Neural crest cell (in vitro differentiated cells): ENCODE measurements at places on chromosomes 7 and 10. TPM values are rescaled to one million over a fixed set of nuclear protein-coding genes. Genes with fewer than 3 reads are reported as not detected.
A peak's percentile ranks its signal among the peaks of the same experiment; 100 is the strongest.

INTS1 gene
- total RNA-seq = 123 and 134 TPM in 2 replicates

- no peak for DNase-seq
Observed at GRCh38 chr7:155377838-155378579, 79.9 kb upstream of the EN2 start.

GRCh38 chr7:91657483-91658071 lies 222.9 kb downstream of the MTERF1 start:
- DNase-seq = no peak

DNA sequence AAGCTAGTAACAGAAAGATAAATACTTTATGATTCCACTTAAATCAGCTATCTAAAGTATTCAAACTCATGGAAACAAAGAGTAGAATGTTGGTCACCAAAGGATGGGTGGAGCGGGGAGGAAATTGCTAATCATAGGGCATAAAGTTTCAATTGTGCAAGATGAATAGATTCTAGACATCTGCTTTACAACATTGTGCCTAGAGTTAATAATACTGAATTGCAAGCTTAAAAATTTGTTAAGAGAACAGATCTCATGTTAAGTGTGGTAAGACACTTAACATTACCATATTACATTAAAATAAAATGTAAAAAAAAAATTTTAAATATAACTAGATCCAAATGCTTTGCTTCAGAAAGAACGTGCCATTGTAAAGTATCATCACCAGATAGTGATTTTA lies 411.1 kb upstream of the MBL2 start:
- DNase-seq = no peak

GRCh38 chr7:102866535-102867215 lies 46.1 kb upstream of the LRRC17 start:
- no peak for DNase-seq

- DNase-seq = no peak
Observed at GRCh38 chr10:43845121-43845520, 196.4 kb upstream of the ZNF32 start.

ELFN1 gene
- total RNA-seq = 8.5 and 9.4 TPM in 2 replicates

DNA sequence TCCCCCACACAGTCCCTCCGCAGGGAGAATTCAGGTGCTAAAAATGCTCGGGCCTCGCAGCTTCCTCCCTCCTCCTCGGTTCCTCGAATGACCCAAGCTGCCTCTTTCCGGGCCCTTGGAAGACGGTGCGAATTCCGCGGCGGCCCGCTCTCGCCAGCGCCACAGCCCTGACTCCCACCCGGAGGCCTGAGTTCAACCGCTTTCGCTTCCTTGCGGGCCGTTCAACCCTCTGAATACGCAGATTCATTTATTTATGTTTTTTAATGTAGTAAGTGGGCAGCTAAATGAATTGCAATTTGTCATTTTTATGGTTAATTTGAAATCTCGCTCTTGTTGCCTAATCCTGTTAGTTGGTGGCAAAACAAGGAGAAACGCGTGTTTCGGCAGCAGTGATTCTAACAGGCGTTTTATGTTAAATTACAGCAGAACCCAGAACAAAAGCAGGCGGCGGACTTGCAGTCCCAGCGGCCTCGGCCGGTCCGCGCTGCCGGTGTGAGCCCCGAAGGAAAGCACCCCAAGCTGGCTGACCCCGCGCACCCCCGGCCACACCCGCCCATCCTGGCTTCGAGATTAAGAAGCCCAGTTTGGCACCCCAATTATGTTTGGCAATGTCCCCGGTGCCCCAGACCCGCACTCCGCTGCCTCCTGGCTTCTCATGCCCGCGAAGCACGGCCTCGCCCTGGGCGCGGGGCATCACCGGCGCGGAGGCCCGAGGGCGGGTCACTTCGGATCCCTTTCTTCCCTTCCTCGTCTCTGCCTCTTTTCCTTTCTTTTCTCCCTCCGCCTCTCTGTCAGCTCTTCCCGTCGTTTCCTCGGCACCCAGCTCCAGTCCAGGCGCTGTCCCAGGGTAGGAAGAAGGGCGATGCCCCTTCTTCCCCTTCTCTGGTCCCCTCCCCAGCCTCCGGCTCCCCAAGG lies 75.9 kb downstream of the INSIG1 start:
- DNase-seq = no peak

DNA sequence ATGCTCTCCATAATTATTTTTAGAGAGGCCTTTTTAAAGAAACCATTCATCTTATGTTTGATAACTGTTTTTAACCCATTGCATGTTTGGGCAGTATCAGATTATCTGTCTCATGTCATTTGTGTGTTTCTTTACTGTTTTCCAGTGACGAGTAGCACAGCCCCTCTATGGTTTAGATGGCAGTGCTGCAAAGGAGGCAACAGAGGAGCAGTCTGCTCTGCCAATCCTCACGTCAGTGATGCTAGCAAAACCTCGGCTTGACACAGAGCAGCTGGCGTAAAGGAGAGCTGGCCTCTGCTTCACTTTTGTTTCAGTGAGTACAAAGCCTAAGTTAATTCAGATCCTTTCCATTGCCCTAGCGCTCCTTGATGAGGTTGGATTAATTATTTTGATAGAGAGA lies 80.4 kb upstream of the GARIN1A start:
- DNase-seq = no peak

MINPP1 gene
- 23.9 TPM in 2 replicates for total RNA-seq

PNLIPRP3 gene
- total RNA-seq = not detected in 2 replicates

SMO gene
- total RNA-seq = 104 and 119 TPM in 2 replicates

AGFG2 gene
- total RNA-seq = 11.6 and 13.3 TPM in 2 replicates

- DNase-seq = no peak
Observed at GRCh38 chr10:101834341-101834740, 9.3 kb downstream of the KCNIP2 start.

SNX10 gene
- 5.0 and 5.4 TPM in 2 replicates for total RNA-seq

- DNase-seq = no peak
Observed at GRCh38 chr10:91689731-91690168, 56.9 kb upstream of the PPP1R3C start.

- DNase-seq = no peak
Observed at GRCh38 chr10:80537736-80538480, at the start of gene SH2D4B. TSS of gene SH2D4B (plus strand) at chr10:80537902. CDS start at chr10:80538332, 430 bp downstream.

DNA sequence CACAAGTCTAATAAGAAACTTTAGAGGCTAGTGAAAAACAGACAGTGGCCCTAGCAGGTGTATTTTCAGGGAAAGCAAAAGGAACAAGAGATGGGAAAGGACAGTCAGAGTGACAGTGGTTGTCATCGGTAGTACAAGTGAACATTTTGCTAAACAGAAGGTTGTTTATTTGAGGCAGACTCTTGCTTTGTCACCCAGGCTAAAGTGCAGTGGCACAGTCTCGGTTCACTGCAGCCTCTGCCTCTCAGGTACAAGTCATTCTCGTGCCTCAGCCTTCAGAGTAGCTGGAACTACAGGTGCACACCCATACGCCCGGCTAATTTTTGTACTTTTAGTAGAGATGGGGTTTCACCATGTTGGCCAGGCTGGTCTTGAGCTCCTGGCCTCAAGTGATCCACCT lies 195.8 kb downstream of the RELN start:
- no peak for DNase-seq

DNA sequence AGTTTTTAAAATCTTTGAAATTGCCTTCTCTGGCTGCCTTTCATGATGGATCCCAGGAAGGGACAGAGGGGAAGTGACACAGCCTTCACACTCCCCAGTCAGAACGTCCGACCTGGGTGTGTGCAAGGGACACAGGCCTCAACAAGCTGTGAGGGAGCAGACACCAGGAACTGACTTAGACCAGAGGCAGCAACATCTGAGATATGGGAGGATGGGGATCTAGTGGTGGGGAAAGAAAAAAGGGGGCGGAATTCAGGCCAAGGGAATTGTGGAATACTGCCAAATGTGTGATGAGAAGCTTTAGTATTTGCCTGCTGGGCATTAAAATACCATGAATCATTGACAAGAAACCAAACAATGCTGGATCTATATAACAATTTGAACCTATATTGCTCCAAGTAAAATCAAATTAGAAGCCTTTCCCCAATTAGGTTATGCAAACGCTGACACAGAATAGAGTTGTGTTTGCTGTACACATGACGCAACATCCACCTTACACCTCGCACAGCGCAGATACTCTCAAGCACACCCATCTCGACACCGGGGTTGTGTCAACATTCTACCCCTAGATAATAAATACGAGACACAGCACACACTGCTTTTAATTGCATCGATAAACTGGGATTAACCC lies 17.2 kb upstream of the MNX1 start:
- DNase-seq = no peak

- no peak for DNase-seq
Observed at GRCh38 chr10:22683140-22683389, 31.3 kb downstream of the PIP4K2A start.

GRCh38 chr10:58107506-58107905 lies 160.2 kb downstream of the IPMK start:
- no peak for DNase-seq

SEMA3E gene
- total RNA-seq = 0.09 and 0.41 TPM in 2 replicates

- no peak for DNase-seq
Observed at GRCh38 chr10:100886091-100886490, 26.7 kb upstream of the SLF2 start.

RBM28 gene
- 73.1 and 73.7 TPM in 2 replicates for total RNA-seq

DNA sequence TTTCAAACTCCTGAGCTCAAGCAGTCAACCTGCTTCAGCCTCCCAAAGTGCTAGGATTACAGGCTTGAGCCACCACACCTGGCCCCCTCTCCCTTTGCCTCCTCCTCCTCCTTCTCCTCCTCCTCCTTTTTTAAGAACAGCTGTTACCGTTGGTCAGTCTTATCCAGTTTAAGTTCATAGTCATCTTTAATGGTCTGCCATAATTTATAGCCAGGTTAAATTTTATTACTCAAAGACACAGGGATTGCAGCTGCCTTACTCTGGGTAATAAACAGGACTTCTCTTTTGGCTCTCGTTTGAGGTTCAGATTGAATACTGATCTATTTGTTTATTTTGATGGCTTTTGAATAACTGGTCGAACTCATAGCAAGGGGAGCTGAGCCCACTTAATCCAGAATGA lies 35.2 kb downstream of the ATOH7 start:
- DNase-seq = no peak

GRCh38 chr10:100828738-100829096 lies 83.3 kb downstream of the PAX2 start:
- no peak for DNase-seq

- DNase-seq = no peak
Observed at GRCh38 chr10:71547312-71547711, 150.6 kb downstream of the CDH23 start.

GBX1 gene
- total RNA-seq = 2.0 and 2.4 TPM in 2 replicates

RADIL gene
- 12.2 and 13.8 TPM in 2 replicates for total RNA-seq

DNA sequence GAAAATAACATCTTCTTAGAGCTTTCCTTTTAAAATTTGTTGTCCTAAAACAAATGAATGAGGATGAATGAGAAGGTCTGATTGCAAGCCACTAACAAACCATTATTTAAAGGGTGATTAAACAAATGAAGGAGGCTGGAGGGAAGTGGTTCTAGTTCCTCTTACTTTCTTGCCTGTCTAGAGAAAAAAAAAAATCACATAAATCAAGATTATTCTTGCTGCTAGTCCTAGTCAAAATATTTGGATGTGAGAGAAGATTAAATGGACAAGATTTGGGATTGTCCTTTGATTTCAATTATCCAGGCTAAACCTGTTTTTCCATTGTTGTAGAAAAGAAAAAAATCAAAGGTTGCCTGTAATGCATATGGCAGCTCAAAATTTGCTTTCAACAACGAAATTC lies 3.3 kb downstream of the SKAP2 start:
- no peak for DNase-seq

MBL2 gene
- not detected in 2 replicates for total RNA-seq

DNAH11 gene
- total RNA-seq = 0.63 and 0.84 TPM in 2 replicates

DNA sequence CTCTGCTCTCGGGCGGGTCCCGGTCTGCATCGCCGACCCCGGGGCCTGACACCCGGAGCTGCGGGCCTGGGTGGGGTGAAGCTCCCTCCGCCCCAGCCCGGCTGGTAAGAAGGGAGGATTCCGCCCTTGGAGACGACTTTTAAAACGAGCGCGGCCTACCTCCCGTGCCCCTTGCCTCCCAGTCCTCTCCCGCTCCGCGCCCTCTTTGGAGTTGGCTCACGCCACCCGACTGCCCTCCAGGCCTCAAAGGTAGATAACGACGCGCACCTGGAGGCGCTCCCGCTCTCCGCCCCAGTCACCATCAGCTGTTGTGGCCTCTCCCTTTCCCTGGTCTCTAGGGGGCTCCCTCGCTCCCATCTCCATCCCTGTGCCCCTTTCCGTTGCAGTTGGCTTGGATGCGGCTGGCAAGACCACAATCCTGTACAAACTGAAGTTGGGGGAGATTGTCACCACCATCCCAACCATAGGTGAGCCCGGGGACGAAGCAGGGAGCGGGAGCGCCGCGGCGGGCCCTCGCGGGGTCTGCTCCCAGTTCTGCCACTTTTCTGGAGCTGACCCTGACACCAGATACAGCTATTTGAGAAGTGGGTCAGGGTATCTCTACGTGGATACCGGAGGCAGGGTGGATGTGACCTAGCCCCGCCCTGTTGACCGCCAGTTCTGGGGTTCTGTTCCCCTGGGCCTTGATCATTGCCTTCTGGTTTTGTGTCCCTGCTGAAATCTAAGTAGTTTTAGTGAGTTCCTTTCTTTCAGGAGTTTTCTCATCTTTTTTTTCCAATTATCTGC lies 679 bp downstream of the ARF5 start:
- DNase-seq = peak; percentile 56

GRCh38 chr7:92461027-92462003 lies 14.0 kb downstream of the GATAD1 start:
- DNase-seq = peak; percentile 28

AGR2 gene
- total RNA-seq = not detected in 2 replicates

CRYGN gene
- total RNA-seq = 0.16 and 0.32 TPM in 2 replicates

RASSF4 gene
- 16.4 and 18.6 TPM in 2 replicates for total RNA-seq

ITPRID1 gene
- not detected in 2 replicates for total RNA-seq

GRCh38 chr7:13288516-13288915 lies 601.1 kb downstream of the ARL4A start:
- no peak for DNase-seq

GRCh38 chr7:104950754-104951153 lies 63.3 kb upstream of the KMT2E start:
- no peak for DNase-seq

- DNase-seq = no peak
Observed at GRCh38 chr7:1895664-1896515, 225.8 kb downstream of the ELFN1 start.

FOXI2 gene
- total RNA-seq = not detected in 2 replicates

HOXA10 gene
- total RNA-seq = 0.35 TPM in 1 of 2 replicates, not detected in the other

- DNase-seq = no peak
Observed at GRCh38 chr7:156919132-156919713, 26.2 kb upstream of the LMBR1 start.

DNA sequence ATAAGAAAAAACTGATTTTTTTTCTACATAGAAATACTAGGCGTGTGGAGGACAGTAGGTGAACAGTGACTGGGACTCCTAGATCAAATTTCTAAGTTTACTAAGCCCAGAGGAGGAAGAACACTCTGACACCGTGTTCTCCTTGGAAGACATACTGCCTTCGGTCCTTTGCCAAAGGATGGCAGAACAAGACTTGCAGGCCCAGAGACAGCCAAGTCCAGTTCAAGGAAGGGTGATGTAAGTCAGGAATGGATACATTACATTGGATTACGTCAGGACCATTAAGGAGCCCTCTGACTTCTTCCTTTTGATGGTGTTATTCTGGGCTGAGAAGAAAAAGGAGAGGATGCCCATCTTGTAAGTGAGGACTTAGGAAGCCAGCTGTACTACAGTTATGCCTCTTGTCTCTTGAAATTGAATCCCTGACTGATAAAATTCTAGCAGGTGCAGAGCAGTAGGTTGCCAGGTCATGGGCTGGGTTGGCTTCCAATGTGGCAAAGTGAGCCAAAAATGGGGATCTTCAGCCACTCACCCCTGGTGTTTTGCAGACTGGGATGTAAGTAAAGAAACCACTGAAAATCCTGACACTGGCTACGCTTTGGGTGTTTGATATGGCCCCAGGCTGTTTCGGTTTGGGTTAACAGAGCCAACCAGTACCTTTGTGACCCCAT lies 45.1 kb downstream of the RELN start:
- DNase-seq = no peak

NPM3 gene
- total RNA-seq = 63.2 and 64.8 TPM in 2 replicates

GPR15LG gene
- total RNA-seq = not detected in 2 replicates
